Stimulated activated CD8-positive, alpha-beta memory T cell treated with anti-CD3 and anti-CD28 coated beads, Interleukin-15, amount 100 ng/mL, for 48 hours (primary cell): ENCODE measurements at places on chromosomes 6 and 20.

- DNase-seq, result no peak
Observed at GRCh38 chr20:60211618-60212463, 253.6 kb downstream of the CDH26 start.

GRCh38 chr6:111737065-111737521 is 131.4 kb upstream of the TRAF3IP2 start:
- DNase-seq, result peak; percentile 31

DNA sequence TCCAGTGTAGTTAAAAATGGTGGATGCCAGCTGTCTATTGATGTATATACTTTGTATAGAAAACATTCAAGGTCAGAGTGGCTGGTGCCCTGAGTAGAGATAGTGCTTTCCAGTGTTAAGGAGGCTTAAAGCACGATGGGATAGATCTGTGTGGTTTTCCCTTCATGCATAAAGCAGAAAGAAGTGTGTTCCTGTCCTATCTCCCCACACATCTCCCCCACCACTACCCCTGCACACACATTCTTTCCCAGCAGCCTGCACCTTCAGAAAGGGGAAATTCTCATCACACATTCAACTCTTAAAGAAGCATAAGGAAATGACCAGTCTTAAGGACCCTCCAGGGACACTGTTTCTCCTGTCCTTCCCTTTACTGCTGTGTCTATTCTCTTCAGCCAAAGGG is 221.7 kb upstream of the TAB2 start:
- no peak for DNase-seq

DNA sequence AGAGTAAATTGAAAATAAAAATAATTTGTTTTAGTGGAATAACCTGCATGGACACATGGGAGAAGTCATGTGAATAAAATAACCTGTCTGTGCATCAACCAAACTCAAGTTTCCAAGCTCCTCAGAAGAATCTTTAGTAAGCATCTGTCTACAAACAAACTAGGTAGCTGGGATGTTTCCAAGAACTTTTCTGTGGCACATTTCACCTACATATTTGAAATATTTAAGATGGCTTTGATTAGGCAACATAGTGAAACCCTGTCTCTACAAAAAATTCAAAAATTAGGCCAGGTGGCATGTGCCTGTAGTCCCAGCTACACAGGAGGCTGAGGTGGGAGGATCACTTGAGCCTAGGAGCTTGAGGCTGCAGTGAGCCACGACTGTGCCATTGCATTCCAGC is 168.2 kb downstream of the DST start:
- DNase-seq, result no peak

DNA sequence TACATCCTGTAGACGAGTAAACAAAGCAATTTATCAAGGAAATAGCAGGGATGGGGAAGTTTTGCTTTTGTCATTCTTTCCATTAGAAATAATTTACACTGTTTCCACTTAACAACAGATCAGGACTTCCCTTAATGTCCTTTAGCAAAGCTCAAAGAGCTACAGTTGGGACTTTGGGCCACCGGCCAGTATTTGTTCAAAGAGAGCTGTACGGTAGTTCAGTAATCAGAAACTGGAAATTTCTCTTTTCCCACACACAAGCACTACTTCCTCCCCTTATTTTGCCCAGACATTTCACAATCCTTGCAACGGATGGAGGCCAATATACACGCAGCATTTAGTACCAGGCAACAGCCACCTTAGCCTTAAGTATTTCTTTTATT is 12.1 kb upstream of the HINT3 start:
- no peak for DNase-seq

DNA sequence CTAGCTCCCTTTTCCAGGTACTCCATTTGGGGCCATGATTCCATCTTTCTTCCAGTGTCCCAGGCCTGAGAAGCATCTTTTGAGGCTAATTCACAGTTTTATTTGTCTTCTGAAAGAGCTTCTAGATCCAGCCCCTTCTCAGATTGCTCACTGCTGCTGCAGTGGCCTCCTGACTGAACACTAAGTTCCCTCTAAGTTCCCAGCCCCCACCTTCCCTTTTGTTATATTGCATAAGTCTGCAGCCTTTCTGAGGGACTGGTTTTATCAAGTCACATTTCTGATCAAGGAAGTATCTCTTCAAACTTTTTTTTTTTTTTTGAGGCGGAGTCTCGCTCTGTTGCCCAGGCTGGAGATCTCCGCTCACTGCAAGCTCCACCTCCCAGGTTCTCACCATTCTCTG is 10.7 kb downstream of the MAPRE1 start:
- DNase-seq, result no peak

- DNase-seq, result no peak
Observed at GRCh38 chr6:19050765-19051164, 663.6 kb downstream of the RNF144B start.

GRCh38 chr6:5659467-5659866 is 347.3 kb downstream of the NRN1 start:
- no peak for DNase-seq

DNA sequence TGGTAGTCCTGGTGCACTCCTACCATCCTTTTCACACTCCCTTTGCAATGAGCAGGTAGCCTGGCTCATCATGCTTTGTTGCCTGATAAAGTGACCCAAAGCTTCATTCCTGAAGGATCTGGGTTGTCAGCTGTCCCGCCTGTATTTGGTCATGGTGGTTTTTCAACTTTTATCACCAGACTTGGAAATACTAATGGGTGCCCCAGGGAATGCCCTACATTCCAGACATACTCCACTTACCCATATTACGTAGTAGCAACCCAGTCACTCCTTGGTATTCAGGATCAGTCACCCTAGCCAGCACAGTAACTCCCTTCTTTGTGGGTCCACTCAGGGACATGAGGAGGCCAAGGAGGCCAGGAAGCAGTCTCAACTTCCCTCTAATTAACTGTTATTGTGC is 199.2 kb downstream of the MAFB start:
- DNase-seq, result no peak
